ENCODE measurements at places on chromosomes 7 and 10.

GRCh38 chr10:109982812-109983211 lies 25.0 kb upstream of the ADD3 start:
- no peak for DNase-seq

- DNase-seq, result peak; percentile 91
These were observed 43.1 kb downstream of the MINPP1 start for GRCh38 chr10:87547734-87548311.

DNA sequence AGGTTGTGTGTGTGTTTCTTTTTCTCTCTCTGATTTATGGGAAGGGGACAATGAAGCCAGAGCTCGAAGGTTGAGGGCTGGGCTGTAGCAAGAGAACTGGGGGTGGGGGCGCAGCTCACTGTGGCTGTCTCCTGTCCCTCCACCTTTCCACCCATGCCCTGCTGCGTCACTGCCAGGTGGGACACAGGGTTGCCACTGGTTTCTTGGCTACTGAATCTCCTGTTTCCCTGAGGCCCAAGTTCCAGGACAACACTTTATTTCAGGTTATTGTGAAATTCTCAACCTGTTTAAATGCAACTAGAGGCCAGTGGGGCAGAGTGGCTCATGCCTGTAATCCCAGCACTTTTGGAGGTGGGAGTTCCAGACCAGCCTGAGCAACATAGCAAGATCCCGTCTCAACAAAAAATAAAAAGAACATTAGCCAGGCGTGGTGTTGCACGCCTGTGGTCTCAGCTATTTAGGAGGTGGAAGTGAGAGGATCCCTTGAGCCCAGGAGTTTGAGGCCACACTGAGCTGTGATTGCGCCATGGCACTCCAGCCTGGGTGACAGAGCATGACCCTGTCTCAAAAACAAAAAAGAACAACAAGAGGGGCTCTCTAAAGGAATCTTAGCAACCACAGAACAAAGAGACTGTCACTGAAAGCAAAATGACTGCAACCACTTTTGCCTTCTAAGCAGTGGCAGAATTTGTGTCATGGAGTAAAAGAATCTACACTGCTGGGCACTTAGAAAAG lies 22.6 kb downstream of the TBATA start:
- no peak for DNase-seq

GRCh38 chr7:45157653-45158401 lies at the start of gene RAMP3:
RAMP3 (plus strand) TSS chr7:45157791; CDS start chr7:45157829, 38 bp downstream.
- no peak for DNase-seq

GRCh38 chr10:88764110-88764509 lies 4.3 kb downstream of the LIPN start:
- DNase-seq, result no peak

Measured in IMR-90 (cell line).